ENCODE measurements at places on chromosomes 3 and 15. TPM values are rescaled to one million over a fixed set of nuclear protein-coding genes. Genes with fewer than 3 reads are reported as not detected.
A peak's percentile ranks its signal among the peaks of the same experiment; 100 is the strongest.

The USF3 gene
- 12.9 TPM for total RNA-seq

DNA sequence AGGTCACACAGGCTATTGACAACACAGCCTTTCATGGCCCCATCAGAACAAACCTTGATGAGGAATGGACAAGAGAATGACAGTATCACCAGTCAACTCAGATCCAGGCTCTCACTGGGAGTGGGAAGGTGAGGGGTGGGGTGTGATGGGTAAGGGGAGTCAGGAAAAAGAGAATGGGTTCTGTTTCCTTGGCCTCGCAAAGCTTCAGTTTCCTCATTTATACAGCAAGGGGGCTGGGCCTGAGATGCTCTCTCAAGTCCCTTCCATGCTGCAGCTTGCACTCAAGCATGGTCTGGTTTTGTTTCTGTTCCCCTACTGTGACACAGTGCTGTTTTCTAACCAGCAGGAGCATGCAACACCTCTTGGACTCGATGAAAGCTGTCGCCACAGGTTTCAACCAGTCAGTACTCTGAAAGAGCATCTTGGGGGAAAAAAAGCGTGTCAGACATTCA, 65.7 kb upstream of the IL12A start:
- H3K27ac ChIP-seq, result no peak overlapping the region
- H3K4me1 ChIP-seq, result no peaks in the 10 kb centered on the region
- peaks cover 2% of the 10 kb centered on the region for H3K27me3 ChIP-seq
- no peak for DNase-seq

The ZMYND10 gene
- total RNA-seq, result 1.3 TPM

- H3K27me3 ChIP-seq, result no peaks in the 10 kb centered on the region
- peaks cover 29% of the 10 kb centered on the region for H3K4me1 ChIP-seq
- H3K27ac ChIP-seq, result peak overlapping the region; percentile 90
- H3K4me3 ChIP-seq, result no peak overlapping the region
Measured at GRCh38 chr3:101643861-101644613, 32.9 kb downstream of the ZBTB11 start.

The DISP2 gene
- total RNA-seq, result 0.02 TPM

GRCh38 chr3:43747641-43748040, 56.9 kb downstream of the ABHD5 start:
- H3K36me3 ChIP-seq, result no peaks in the 10 kb centered on the region
- no peak overlapping the region for H3K4me3 ChIP-seq
- no peak for DNase-seq
- no peaks in the 10 kb centered on the region for H3K27me3 ChIP-seq

- H3K4me1 ChIP-seq, result no peaks in the 10 kb centered on the region
- peaks cover 11% of the 10 kb centered on the region for H3K36me3 ChIP-seq
- DNase-seq, result no peak
- H3K27ac ChIP-seq, result no peak overlapping the region
Measured at GRCh38 chr3:184887574-184887973, 75.6 kb downstream of the VPS8 start.

GRCh38 chr3:171704002-171704401, 106.3 kb downstream of the PLD1 start:
- DNase-seq, result peak; percentile 39
- H3K27ac ChIP-seq, result no peak overlapping the region
- H3K36me3 ChIP-seq, result no peaks in the 10 kb centered on the region

DNA sequence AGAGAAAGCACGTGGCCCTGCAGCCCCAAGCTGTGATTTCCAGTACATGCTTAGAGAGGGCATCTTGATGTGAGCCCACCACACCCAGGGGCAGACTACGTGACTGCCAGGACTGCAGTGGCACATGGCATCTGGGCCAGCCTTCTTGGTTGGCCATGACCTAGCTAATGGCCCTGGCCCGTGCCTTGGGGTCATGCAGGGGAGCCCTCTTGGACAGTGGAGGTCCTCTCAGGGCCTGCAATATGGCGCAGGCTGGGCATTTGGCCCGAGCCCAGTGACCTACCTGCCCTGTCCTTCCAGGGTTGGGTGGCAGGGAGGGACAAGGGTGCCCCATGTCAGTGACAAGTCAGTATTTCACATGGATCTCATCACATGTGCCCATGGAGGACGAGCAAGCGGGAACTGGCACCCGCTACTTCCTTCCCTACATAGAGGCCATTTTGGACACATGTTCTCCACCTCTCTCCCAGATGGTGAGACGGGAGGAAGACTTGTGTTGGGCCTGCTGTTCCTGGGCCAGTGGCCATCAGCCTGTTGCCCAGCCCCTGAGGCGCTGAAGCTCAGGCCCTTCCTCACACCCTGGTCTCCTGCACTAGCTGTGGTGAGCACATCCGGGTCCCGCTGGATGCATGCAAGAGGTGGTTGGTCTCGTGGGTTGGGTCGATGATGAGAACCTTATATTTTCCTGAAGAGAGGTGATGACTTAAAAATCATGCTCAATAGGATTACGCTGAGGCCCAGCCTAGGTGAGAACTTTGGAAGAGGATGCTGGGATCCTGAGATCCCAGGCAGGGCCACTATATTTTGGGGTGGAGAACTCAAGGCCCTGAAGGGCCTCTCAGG, 195.6 kb downstream of the UBE3A start:
- no peak for DNase-seq
- H3K36me3 ChIP-seq, result no peaks in the 10 kb centered on the region
- no peaks in the 10 kb centered on the region for H3K27me3 ChIP-seq
- no peak overlapping the region for H3K4me3 ChIP-seq

DNA sequence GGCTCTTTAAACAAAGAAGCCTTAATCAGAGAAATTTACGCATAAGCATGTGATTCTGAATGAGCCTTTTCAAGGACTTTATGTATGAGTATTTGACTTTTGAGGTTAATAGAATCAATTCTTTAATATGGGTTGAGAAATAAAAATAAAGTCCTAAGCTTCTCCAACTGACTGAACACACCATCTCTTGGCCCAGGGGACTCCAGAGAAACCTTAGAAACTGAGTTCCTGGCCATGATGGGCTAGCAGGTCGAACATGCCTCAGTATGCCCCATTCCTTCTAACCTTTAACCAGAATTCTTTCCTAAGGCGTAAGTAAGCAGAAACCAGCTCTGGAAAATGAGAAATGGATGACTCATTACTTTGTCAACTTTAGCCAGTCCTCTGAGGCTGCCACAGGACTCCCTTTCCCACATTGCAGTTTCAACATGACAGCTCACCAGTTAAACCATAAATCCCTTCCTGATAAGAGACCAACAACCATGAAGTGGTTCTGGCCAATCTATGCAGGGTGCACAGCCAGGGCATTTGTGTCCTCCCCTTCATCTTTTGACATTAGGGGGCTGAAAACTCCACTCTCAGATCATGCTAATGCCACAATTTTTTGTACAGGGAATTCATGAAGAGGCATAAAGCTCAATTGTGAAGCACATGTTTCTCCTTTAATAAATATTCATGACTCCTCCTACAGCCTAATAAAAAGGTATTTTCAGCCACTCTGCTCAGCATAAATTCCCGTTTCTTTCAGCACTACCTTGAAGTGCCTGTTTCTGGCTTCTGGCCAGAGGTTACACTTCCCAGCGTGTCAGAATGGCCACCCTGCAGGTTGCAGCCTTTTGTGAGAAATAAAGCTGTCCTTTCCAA, 33.3 kb downstream of the TM4SF18 start:
- no peak for DNase-seq
- H3K27ac ChIP-seq, result no peak overlapping the region
- peaks cover 24% of the 10 kb centered on the region for H3K27me3 ChIP-seq
- H3K4me1 ChIP-seq, result peaks cover 5% of the 10 kb centered on the region
- H3K36me3 ChIP-seq, result no peaks in the 10 kb centered on the region
- no peak overlapping the region for H3K4me3 ChIP-seq

The SLC28A2 gene
- total RNA-seq, result not detected

The KIAA1143 gene
- total RNA-seq, result 40.2 TPM

GRCh38 chr3:195184716-195185421, 86.1 kb downstream of the XXYLT1 start:
- no peak overlapping the region for H3K27ac ChIP-seq
- H3K4me3 ChIP-seq, result no peak overlapping the region
- peaks cover 57% of the 10 kb centered on the region for H3K4me1 ChIP-seq
- no peaks in the 10 kb centered on the region for H3K27me3 ChIP-seq
- DNase-seq, result no peak
- H3K36me3 ChIP-seq, result peaks cover 5% of the 10 kb centered on the region

- H3K27me3 ChIP-seq, result no peaks in the 10 kb centered on the region
- DNase-seq, result peak; percentile 70
- peak overlapping the region; percentile 73 for H3K27ac ChIP-seq
- H3K4me3 ChIP-seq, result peak overlapping the region; percentile 84
- H3K36me3 ChIP-seq, result peaks cover 5% of the 10 kb centered on the region
Measured at GRCh38 chr3:195270079-195270816, 711 bp downstream of the XXYLT1 start.

DNA sequence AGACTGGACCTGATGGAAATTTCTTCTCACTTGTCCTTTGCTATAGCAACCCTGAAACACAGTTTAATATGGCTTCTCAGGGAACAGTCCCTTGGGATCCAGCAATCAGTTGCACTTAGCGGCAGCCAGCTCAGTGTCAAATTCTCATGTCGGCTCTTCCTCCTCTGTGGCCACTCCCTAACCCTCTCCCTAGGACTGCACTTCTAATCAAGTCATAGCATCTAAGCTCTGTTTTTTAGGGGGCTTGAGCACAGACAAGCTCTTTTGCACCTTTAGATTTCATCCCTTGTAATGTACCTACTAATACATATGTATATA, 250.5 kb upstream of the TLE3 start:
- H3K4me3 ChIP-seq, result no peak overlapping the region
- H3K27ac ChIP-seq, result no peak overlapping the region
- H3K36me3 ChIP-seq, result no peaks in the 10 kb centered on the region
- no peak for DNase-seq

The EPHB3 gene
- total RNA-seq, result not detected

The CELSR3 gene
- 7.9 TPM for total RNA-seq

DNA sequence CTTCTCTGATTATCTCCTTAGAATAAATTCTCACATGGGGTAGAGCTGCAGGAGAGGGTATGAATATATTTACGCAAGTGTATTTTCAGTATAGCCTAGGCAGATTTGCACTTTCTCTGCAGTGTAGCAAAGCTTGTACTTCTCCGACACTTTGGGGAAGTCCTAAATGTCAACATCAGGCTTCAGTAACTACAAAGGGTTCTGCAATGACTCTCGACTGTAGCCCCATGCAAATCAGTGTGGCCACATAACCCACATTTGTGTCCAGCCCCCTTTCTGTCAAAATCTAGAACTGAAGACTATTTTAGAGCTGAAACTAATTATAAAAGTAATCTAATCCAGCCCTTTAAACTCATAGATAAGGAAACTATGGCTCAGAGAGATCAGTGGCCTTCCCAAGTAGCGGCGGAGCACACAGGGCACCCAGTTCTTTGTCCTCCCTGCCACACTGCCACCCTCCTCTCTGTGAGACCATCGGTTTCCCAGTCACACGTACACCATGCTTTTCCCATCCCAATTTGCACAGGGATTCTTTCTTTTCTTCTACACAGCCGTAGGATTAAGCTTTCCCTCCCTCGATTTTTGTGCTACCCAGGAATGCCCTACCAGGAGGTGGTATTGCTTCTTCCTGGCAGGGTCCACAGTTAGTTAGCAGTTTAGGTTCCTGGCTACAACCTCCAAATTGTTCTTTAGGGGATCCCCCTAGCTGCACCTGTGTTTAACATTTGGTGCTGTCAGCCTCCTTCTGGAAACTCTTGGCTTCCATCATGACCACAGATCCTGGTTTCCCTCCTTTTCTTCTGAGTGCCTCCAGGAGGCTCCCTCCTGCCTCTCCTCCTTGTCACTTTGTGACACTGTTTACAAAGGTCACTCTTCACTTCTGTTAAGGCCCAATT, 22.9 kb downstream of the MRAS start:
- no peak overlapping the region for H3K27ac ChIP-seq
- H3K4me3 ChIP-seq, result no peak overlapping the region
- no peaks in the 10 kb centered on the region for H3K36me3 ChIP-seq

DNA sequence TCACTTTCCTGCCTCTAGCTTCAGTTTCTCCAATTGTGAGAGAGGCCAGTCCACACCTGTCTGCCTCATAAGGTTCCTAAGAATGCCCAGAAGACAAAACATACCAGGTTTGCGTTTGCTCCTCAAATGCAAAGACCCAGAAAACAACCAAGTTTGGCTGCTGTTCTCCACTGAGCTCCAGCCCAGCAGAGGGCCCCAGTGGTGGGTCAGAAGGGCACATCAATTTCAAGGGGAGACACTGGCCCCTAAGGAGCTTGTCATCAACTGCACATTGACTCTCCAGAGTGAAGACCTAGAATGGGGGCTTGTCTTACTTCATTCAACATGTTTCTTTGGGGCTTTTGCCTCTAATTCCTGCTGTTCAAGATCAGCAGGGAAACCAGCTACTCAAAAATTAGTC, 127.9 kb upstream of the SLC6A11 start:
- no peak overlapping the region for H3K27ac ChIP-seq
- no peaks in the 10 kb centered on the region for H3K36me3 ChIP-seq
- H3K4me3 ChIP-seq, result no peak overlapping the region
- no peak for DNase-seq
- no peaks in the 10 kb centered on the region for H3K4me1 ChIP-seq

GRCh38 chr3:133237380-133237779, 162.5 kb upstream of the BFSP2 start:
- H3K4me3 ChIP-seq, result no peak overlapping the region
- no peak for DNase-seq
- H3K4me1 ChIP-seq, result no peaks in the 10 kb centered on the region
- H3K36me3 ChIP-seq, result no peaks in the 10 kb centered on the region
- H3K27ac ChIP-seq, result no peak overlapping the region
- H3K27me3 ChIP-seq, result peaks cover 13% of the 10 kb centered on the region

The ROPN1 gene
- total RNA-seq, result not detected

GRCh38 chr3:184375747-184376461, 2.1 kb downstream of the THPO start:
- no peak overlapping the region for H3K4me3 ChIP-seq
- peaks cover 7% of the 10 kb centered on the region for H3K4me1 ChIP-seq
- peaks cover 27% of the 10 kb centered on the region for H3K27me3 ChIP-seq
- H3K27ac ChIP-seq, result no peak overlapping the region
- peaks cover 1% of the 10 kb centered on the region for H3K36me3 ChIP-seq

- H3K27ac ChIP-seq, result no peak overlapping the region
- DNase-seq, result no peak
- H3K36me3 ChIP-seq, result no peaks in the 10 kb centered on the region
- H3K27me3 ChIP-seq, result no peaks in the 10 kb centered on the region
- H3K4me3 ChIP-seq, result no peak overlapping the region
- no peaks in the 10 kb centered on the region for H3K4me1 ChIP-seq
Measured at GRCh38 chr15:41987246-41987924, 15.0 kb upstream of the EHD4 start.

DNA sequence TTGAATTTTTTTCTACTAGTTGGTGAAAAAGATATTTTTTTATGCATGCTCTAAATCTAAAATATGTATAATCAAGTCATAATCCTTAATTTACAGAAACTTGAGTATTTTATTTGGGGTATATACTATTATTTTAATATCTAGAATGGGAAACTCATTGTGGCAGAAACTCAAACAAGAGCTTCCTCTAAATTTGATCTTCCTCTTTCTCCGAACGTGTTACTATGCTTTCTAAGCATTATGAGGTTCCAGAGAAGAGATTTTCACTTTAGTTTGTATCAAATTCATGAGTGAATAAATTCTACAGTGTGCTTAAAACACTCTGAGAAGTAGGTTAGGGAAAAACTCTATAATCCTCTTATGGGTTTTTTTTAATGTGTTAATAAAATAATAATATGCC, 173.1 kb downstream of the POTEB3 start:
- no peaks in the 10 kb centered on the region for H3K36me3 ChIP-seq
- no peak overlapping the region for H3K27ac ChIP-seq
- H3K4me3 ChIP-seq, result no peak overlapping the region
- no peak for DNase-seq
